CD4-positive, alpha-beta T cell treated with Interleukin-15 for 4 hours (primary cell): ENCODE measurements at places on chromosomes 6 and 20.

GRCh38 chr20:13356591-13356990 is 135.5 kb downstream of the ISM1 start:
- DNase-seq = no peak

DNA sequence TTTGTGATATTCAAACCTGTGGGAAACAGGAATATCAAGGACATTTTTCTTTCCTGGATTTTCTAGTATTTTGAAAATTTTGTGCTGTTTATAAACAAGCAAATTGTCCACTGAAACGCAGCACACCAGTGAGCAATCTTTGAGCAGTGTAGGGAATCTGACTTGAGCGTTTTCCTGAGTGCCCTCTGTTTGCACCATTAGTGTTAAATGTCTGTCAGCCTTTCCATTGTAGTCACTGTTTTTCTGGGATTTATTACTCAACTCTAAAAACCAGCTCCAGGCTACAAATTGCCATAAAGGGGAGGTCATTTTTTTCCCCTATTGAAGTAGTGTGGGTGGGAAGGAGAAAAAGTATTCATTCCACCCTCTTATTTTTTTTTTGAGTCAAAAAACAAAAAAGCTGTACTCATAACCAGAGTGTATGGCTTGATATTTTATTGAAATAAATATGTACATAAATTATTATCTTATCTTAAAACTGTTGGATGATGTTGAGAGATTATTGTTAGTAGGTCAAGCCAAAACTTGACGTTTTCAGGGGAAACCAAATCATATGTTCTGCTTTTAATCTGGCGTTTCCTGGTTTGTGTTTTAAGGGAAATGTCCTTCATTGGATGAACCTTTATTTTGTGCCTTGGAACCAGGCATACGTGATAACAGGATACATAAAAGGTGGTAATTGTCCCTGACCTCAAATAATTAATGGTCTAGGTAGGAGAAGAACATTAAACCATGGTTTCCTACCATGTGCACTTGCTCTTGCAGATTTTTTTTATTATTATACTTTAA is 51.8 kb downstream of the TSHZ2 start:
- DNase-seq = no peak

DNA sequence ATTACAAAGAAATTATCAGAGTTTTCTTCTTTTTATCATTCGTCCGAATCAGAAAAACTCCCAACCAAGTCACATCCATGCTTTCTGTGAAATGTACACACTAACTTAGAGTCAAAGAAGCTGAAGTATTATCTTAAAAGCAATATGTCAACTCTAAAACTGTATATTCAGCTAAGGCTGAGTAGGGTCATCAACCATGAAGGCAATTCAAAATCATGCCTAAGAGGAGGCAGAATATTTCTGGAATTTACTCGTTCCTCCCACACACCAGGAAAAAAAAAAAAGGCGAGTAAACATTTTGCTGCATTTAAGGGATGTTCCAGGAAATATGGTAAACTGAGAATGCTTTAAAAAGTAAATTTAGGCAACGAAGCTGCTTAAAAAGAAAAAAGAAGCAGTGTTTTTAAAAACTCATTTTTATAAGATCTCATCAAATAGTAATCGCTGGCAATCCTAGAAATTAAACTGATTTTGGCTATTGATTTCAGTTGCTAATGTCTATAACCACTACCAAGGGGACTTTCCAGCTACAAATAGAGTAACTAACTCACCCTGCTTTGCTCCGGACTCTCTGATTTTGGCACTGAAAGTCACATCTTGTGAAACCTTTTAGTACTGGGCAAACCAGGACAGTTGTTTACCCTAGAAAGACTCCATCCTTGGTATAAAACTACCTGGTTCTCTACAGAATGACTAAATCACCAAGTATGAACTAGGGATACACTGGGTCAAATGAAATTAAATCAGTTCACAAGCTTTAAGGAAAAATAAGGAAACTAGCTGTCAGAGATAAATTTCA is 82.8 kb downstream of the MBOAT1 start:
- no peak for DNase-seq

DNA sequence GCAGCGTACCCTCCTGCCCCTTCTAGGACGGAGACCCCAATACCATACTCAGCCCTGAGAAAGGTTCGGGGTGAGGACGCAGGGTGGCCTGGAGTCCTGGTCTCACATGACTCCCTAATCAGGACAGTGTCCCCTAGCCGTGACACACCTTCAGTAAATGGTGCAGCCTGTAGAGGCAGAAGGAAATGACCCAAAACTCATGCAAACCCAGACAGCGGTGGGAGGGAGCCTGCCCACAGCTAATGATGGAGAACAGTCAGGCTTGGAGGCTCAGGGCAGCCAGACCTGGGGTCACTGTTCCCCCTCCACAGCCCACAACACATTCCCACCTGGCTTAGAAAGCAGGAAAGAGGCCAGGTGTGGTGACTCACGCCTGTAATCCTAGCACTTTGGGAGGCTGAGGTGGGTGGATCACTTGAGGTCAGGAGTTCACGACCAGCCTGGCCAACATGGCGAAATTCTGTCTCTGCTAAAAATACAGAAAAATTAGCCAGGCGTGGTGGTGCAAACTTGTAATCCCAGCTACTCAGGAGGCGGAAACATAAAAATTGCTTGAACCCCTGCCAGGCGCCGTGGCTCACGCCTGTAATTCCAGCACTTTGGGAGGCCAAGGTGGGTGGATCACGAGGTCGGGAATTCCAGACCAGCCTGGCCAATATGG is 8.8 kb upstream of the HMGA1 start:
- no peak for DNase-seq

GRCh38 chr20:13681248-13682125 is 42.8 kb upstream of the TASP1 start:
- DNase-seq = no peak

GRCh38 chr6:54633601-54634000 is 213.0 kb upstream of the FAM83B start:
- DNase-seq = no peak
